ENCODE measurements at places on chromosomes 7 and 10. TPM values are rescaled to one million over a fixed set of nuclear protein-coding genes. Genes with fewer than 3 reads are reported as not detected.
A peak's percentile ranks its signal among the peaks of the same experiment; 100 is the strongest.

GRCh38 chr10:78757344-78757925 is 311.3 kb upstream of the ZMIZ1 start:
- DNase-seq = no peak

DNA sequence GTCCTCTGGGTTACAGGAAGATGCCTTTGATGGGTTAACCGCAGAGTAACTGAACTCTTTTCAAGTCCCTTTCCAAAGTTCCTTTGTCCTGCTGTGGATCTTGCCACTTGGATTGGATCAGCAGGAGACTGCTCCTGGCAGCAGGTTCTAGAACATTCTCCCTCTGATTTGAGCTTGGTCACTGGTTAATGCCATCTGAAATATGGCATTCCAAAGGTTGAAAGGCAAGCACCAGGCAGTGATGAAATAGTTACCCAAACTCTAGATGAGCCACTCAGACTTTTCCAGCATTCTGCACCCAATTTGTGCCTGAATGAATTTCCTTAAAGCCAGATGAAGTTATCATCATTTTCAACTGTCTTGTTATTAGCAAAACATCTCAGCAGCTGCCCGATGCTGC is 343.9 kb downstream of the RNLS start:
- no peak for DNase-seq

DNA sequence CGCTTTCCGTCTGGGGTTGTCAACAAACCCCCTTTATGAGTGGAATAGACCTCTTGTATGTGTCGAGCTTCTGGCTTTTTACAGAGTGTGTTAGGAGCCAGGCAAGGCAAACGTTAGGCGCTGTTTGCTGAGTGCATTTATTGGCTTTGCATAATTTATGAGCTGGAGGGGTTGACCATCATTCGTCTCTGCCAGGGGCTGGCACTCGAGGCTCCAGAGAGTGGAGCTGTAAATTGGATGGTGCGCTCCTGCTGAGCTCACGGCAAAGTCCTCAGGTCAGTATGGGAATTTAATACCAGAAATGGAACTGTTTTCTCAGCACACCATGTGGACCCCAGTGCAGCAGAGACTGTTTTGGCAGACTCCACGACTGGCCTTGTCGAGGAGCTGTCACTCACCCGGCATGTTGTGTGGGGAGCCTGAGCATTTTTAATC is 699.4 kb upstream of the GALNT17 start:
- DNase-seq = no peak

DNA sequence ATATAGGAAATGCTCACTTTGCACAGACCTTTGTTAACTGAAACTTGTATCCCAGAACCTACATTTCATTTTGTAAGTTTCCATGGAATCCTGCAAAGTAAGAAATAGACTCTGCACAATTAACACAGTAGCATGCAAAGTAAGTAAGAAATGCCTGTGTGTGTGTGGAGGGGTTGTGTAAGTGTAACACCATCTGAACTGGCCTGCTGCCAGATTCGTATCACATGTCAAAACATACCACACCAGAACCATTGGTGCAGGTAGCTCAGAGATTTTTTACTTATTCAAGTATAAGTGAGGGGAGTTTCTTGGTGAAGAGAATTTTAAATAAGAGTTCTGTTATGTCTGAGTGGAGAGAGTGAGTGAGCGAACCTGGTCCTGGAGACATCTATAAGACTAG is 17.9 kb upstream of the DDX21 start:
- no peak for DNase-seq

GRCh38 chr10:99976886-99977665 is 32.7 kb downstream of the DNMBP start:
- DNase-seq = no peak

- no peak for DNase-seq
Measured at GRCh38 chr10:22554461-22555182, 159.8 kb downstream of the PIP4K2A start.

- DNase-seq = no peak
Measured at GRCh38 chr7:39088730-39089593, 111.3 kb downstream of the POU6F2 start.

DNA sequence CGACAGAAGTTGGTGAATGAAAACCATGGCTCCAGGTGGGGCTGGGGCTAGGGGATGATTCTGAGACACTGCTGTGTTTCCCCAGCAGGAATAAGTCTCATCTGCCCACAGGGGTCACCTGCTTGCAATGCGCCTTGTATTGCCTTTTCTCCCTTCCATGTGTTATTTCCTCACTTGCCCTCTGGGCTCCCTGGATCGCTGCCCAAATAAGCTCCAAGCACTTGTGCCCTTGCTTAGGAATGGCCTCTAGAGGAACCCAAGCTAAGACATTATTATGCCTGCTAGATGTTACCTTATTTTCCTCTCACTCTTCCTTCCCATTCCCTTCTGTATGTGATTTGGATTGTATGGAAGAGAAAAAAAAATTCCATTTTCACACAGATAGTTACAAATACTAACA is 24.8 kb upstream of the PLPP4 start:
- DNase-seq = no peak

DNA sequence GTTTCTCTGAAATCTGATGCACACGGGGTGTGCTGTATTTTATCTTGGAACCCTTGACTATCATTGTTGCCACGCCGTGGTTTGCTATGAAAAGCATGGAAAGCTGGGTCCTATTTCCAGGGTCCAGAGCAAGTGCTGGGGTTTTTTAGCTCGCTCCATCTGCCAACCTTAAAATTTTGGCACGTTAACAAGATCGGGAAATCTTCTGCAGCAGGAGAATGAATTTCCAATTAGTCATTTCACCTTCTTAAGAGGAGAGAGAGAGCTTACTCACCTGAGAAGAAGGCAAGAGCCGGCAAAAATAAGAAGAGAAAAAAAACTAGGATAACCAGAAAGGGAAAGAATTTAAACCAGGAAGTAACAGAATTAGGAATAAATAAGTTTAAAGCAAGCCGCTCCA is 223.6 kb upstream of the CELF2 start:
- no peak for DNase-seq

GRCh38 chr7:54879776-54880175 is 120.8 kb upstream of the SEC61G start:
- no peak for DNase-seq

DNA sequence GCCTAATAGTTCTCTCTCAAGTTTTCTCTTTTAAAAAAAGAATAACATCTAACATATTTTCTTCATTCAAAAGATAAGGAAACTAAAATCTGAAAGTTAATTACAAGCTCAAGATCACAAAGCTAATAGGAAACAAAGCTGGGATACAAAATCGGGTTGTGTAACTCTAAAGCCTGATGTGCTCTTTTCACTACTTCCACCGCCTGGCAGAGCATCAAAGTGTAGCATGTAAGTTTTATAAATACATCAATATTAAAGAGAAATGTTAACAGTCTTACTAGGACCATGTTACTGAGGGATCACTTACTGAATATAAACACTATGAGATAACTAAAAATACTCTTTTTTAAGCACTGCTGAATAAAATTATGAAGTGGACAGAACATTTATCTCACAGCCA is 97.2 kb downstream of the KMT2C start:
- no peak for DNase-seq

DNA sequence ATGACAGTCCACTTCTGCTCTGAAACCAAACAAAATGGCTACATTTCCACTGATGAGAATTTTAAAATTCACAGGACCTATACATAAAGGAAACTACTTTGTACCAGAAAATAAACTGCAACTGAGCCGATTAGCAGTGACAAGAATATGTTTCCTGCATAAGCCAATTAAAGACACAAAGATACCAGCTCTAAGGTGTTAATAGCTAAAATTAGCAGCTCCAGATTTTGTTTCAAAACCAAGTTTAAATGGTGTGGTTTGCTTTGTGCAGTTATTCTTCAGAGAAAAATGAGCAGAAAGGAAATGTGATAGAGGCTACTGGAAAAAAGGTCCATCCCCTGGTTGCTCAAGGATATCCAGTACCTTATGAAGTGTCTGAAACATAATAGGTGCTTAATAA is 123.2 kb downstream of the ANK3 start:
- DNase-seq = no peak

DNA sequence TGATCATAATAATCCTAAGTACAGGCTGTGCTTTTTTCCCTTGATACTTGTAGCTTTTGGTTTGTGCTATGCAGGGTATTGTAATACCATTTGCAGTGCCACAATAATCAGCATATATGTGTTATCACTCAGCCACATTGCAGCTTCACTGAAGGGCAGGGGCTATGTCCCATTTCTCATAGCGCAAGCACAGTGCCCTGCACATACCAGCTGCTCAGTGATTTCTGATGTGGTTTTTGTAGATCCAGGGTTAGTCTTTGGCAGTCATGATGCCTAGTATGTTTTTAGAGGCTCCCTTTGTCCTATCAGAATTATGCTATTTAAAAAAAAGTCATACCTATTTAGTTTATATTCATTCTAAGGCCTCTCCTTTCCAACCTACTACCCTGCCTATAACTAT is 25.8 kb downstream of the MET start:
- DNase-seq = no peak

DNA sequence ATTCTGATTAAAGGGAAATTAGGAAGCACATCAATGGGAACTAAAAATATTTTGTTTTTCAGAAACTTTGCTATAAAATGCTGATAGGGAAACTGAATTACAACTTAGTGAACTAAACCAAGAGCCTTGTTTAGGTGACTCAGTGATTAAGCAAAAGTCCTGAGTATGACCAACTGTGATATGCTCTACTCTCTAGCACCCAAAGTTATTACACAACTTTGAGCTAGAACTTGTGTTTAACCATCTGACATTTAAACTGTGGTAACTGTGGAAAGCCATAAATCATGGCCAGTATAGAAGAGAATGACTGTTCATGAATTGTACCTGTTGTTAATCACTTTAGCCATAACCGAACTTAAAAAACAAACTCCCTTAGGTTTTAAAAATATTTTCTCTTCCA is 127.4 kb downstream of the ZNF365 start:
- peak; percentile 10 for DNase-seq

- no peak for DNase-seq
Measured at GRCh38 chr7:79909176-79909575, 225.5 kb upstream of the GNAI1 start.

DNA sequence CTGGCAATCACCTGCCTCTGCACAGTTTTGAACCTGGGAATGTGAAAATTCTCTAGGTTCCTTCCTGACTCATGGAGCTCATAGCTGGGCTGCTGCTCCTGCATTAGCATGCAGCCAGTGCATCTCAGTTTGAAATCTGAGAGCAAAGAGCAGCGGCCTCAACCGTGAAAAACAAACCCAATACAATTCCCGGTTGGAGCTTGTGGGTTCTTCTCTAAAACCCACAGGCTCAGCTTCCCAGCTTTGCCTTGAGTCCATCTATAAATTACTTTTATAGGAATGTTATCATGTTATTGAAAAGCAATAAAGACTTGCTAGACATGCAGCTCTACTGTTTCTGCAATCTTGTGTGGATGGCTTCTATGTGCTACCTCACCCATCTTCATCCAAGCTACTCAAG is 191.7 kb downstream of the CXCL12 start:
- DNase-seq = no peak

- DNase-seq = no peak
Measured at GRCh38 chr7:46791188-46791587, 790.7 kb downstream of the TNS3 start.

GRCh38 chr10:70564901-70565351 is 37.6 kb downstream of the PRF1 start:
- no peak for DNase-seq

- no peak for DNase-seq
Measured at GRCh38 chr7:47946581-47947354, 1.5 kb downstream of the PKD1L1 start.

DNA sequence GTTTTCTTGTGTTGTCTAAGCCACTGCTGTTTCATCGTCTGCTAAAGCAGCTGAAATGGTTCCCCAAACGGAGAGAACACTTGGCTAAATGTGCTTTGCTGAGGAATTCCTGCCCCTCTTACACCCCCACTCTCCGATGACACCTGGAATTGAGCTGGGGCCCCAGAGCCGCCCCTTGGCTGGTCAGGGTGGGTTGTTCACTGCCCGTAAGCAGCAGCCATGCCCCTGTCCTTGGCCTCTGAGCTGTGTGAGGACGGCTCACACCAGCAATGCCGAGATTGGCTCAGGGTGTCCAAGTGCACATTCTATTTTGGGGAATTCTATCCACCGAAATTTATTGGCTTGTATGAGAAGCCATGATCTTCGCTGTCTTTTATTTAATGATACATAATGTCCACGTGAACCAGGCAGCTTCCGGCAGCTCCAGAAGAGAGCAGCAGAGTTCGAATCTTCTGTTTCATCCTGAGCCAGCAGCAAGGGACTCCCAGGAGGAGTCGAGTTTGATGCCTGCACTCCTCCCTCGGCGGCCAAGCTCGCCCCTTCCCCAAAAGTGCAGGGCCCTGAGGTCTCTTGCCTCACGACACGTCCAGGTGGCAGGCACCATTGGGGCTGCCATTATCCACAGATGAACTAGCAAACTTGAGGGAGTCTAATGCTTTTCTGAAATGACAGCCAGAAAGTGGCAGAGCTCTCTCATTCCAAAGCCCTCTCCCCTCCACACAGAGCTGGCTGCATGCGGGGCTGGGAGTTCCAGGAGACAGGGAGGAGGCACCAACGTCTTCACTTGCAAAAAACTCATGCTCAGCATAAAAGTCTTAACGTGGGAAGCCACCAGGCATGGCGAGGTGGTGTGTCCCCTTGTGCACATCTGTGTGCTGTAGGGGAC is 114.0 kb downstream of the WDR37 start:
- no peak for DNase-seq

- no peak for DNase-seq
Measured at GRCh38 chr7:116497708-116498107, 1.8 kb upstream of the CAV2 start.

DNA sequence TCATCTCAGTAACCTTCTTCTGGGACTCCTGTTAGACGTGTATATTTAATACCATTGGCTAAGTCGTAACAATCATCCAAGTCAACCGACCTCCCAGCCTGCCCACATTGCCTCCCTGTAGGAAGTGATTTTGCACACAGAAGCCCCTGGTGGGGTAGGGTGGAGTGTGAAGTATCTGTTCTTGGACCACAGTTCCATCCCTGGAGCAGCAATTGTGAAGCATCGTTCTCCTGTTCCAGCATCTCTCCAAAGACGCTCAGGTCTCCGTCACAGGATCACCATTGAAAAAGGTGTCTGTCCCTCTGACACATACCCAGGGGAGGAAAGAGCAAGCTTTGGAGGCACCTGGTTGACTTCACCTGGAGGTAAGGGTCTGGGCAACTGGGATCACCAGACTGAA is 72.9 kb downstream of the CCDC3 start:
- no peak for DNase-seq

DNA sequence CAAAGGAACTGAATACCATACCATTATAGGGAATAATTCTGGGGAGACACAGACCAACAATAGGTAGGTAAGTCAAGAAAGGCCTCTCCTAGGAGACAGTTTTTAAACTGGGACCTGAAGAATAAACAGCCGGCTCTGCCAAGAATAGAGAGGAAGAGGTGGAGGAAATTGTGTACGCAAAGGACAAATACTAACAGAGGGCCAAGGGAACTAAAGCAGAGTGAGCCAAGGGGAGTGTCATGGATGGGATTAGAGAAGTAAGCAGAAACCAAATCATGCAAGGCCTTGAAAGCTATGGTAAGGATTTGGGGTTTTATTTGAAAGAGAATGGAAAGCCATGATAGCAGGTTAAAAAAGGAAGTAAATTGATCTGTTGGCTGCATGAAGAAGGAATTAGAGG is 18.1 kb upstream of the ITGB8 start:
- DNase-seq = no peak

GRCh38 chr7:106047184-106047583 is 64.9 kb downstream of the SYPL1 start:
- DNase-seq = no peak

TWIST1 gene
- total RNA-seq = 0.27 TPM

OR13A1 gene
- under 0.01 TPM for total RNA-seq

AMPH gene
- not detected for total RNA-seq

NPC1L1 gene
- total RNA-seq = under 0.01 TPM

AKR1C8 gene
- under 0.01 TPM for total RNA-seq

NPTX2 gene
- total RNA-seq = 18.0 TPM

SAP25 gene
- total RNA-seq = 2.2 TPM

MCM10 gene
- total RNA-seq = 2.2 TPM

TUBAL3 gene
- 1.3 TPM for total RNA-seq

SYNPO2L gene
- not detected for total RNA-seq
